Glomerular endothelial cell (primary cell): ENCODE measurements at places on chromosomes 4 and X. TPM values are rescaled to one million over a fixed set of nuclear protein-coding genes. Genes with fewer than 3 reads are reported as not detected.

DNA sequence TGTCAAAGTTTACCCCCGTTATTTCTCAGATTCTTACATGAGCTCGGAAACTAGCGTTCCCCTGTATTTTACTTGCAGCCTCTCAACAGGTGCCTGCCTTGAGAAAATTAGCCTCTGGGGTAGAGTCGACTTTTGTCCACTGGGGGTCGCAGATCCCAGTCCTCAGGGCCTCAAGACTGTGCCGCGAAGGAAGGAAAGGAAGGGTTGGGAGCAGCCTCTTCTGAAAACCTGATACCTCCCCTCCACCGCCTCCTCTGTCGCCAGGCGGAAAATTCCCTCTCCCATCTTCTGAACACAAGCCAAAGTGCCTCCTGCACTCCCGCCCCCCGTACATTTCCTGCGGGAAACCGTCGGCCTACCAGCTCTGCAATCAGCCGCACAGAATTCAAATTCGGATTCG, 44.4 kb upstream of the TMSB15B start:
- no peak for DNase-seq

- no peak for DNase-seq
These were observed 90.8 kb upstream of the SHISA3 start for GRCh38 chr4:42306221-42307109.

Gene SPANXN1
- total RNA-seq = not detected in 2 replicates

Gene NKX3-2
- total RNA-seq = not detected in 2 replicates

Gene SPANXD
- not detected in 2 replicates for total RNA-seq

- no peak for DNase-seq
These were observed 320.6 kb downstream of the DTHD1 start for GRCh38 chr4:36601864-36602495.

DNA sequence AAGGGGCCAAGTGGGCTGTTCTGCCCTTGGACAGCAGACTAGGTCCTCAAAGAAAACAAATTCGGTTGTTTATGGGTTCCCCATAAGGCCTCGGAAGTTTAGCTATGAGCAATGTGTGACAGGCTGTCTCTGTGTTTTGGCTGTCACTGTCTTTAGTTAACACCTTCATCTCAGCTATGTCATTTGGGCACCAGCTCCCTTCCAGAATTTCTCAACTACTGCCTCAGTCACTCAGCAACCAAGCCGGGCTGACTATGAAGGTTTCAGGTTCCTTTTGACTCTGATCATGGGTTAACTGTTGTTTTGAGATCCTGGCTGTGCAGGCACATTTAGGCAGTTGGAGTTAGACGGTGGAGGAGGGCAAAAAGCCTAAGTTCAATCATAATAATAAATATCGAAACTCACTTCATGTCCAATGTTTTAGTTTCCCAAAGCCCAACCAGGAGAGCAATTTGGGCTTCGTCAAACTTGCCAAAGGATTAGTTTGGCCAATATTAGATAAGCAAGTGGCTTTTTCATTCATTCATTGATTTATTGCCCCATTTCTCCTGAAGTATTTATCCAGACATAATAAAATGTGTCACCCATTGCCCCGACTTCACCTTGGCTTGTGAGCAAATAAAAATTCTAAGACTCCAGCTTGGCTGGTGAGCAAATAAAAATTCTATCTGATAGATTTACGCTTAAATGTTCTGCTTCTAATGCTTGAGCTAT, 9.1 kb upstream of the PAGE1 start:
- DNase-seq = no peak

DNA sequence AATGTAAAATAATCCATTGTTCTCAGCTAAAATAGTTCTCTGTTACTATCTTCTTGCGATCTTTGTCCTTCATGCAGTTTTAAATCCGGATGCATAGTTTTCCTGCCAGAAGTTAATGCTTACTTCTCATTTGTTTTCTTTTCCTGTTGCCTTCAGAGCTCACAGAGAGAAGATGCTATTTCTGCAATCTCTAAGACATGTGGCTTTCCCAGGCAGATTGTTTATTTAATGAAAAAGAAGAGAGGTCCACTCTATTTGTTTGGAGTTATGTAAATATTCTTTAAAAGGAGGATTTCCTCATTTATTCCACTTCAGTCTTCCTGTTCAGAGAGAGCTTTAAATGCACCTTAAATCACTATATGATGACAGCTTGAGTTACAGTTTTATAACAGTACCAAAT, 39.3 kb upstream of the HPGD start:
- DNase-seq = no peak

GRCh38 chr4:2667428-2667827, 88.7 kb downstream of the TNIP2 start:
- no peak for DNase-seq

GRCh38 chrX:97751735-97752134, 868.0 kb downstream of the RPA4 start:
- no peak for DNase-seq

DNA sequence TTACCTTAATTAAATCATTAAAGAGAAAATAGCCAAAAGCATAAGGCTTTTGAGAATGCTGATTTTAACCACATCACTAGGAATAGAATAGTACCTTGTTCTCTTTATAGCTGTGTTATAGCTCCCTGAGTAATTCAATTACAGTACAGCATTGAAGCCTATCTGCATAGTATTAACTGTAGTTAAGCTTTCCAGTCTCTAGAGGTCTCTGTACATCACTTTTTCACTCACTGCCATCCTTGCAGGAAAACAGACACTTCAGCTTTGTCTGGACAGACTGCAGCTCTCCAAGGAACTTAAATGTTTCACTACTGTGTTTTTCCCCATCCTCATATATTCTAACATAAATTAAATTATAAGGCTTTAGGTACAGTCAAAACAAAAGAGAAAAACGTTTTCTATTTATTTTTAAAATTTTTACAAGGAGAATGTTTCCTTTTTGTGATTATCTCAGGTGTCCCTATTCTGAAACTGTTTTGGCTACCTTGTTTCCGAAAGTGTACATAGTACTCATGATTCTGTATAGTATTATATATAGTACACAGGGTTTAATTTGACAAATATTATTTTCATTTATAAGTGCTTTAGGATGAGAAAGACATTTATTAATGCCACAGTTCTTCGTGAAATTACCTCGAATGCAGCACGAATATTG, 407.9 kb downstream of the PCDH18 start:
- peak; percentile 27 for DNase-seq

Gene SRPX
- total RNA-seq = 147 and 267 TPM in 2 replicates

- no peak for DNase-seq
These were observed 99.5 kb downstream of the FBXW7 start for GRCh38 chr4:152436384-152436783.

- no peak for DNase-seq
These were observed 343.1 kb upstream of the NOCT start for GRCh38 chr4:138672393-138672976.

DNA sequence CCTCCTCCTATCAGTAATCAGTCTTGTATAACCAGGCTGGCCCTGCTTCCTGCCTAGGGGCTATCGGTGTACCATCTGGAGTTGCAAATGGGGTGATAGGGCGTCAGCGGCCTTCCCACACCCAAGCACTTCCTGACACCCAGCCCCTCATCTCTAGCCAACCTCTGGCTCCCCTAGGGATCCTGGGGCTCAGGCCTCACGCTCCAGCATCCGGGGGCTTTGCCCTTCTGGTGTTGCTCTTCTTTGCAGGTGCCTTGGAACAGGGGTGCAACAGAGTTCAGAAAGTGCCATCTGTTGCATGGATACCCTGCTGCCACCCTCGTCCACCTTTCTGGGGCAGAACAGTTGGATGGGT, 4.1 kb downstream of the IL9R start:
- DNase-seq = no peak

- no peak for DNase-seq
These were observed 8.0 kb upstream of the DGAT2L6 start for GRCh38 chrX:70169281-70169680.

- DNase-seq = no peak
These were observed 8.7 kb downstream of the PYURF start for GRCh38 chr4:88514557-88515511.

DNA sequence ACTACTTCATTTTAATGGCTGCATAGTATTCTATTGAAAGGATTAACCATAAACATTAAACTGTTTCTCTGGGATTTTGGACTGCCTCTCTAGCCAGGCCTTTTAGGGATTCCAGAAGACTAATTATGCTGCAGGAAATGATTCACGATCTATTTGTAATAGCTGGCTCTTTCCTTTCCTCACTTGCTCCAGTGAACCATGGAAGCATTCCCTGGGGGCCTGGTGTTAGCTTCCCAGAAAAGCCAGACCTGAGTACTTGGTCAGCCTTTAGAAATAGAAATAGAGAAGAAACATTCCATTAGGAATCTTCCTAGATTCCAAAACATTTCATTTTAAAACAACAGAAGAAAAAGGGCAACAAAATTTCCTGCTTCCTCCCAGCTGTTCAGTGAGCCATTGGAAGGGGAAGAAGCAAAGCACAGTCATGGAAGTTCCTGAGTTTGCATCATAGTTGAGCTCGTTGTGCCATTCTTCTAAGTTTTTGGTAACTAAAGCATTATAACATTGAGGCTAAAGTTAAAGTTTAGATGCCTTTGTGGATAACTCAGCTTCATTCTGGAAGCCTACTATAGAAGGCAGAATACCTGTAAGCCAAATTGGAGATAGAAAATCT, 83.5 kb downstream of the NPNT start:
- no peak for DNase-seq

Gene SMARCA1
- 35.2 and 48.2 TPM in 2 replicates for total RNA-seq

DNA sequence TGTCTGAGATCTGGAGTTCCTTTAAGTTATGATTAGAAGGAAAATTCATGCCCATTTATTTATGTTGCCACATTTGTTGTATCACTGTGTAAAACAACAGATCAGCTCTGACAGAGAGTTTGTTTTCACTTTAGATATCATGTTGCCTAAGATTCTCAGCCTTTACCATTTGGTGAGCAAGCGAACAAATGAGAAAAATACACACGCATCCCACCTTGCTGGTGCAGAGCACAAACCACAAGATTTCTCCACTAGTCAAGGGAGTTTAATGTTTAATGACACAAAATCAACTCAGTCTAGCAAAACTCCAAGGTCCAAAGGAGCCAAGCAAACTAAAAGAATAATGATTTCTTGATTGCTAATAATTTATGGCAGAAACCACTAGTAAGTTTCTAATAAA, 27.7 kb downstream of the FGF5 start:
- no peak for DNase-seq
